ENCODE measurements at places on chromosomes 2 and 18. TPM values are rescaled to one million over a fixed set of nuclear protein-coding genes. Genes with fewer than 3 reads are reported as not detected.

AP1S3 gene
- total RNA-seq: 8.5 TPM

CYP27A1 gene
- total RNA-seq: 3.4 TPM

CHST9 gene
- 2.5 TPM for total RNA-seq

UPP2 gene
- 3.1 TPM for total RNA-seq

DNER gene
- 93.3 TPM for total RNA-seq

IL1F10 gene
- not detected for total RNA-seq

ZNF516 gene
- 21.9 TPM for total RNA-seq

CSRNP3 gene
- 254 TPM for total RNA-seq

DYNAP gene
- not detected for total RNA-seq

ARHGAP28 gene
- 17.5 TPM for total RNA-seq

HPCAL1 gene
- total RNA-seq: 23.5 TPM

EPB41L3 gene
- total RNA-seq: 85.8 TPM

PID1 gene
- total RNA-seq: 36.9 TPM

SH3RF3 gene
- total RNA-seq: 22.5 TPM

TGFBRAP1 gene
- 30.4 TPM for total RNA-seq

CCT7 gene
- total RNA-seq: 155 TPM

CHPF gene
- total RNA-seq: 32.2 TPM

SERPINB13 gene
- total RNA-seq: not detected

CCL20 gene
- total RNA-seq: not detected

AGFG1 gene
- total RNA-seq: 110 TPM

SKOR2 gene
- total RNA-seq: not detected

REG3G gene
- total RNA-seq: not detected

MYO5B gene
- total RNA-seq: 39.4 TPM

DPYSL5 gene
- total RNA-seq: 184 TPM

Measured in parietal lobe (tissue), 2 donors.